ENCODE measurements at places on chromosomes 3 and 15. TPM values are rescaled to one million over a fixed set of nuclear protein-coding genes. Genes with fewer than 3 reads are reported as not detected.
A peak's percentile ranks its signal among the peaks of the same experiment; 100 is the strongest.

DNA sequence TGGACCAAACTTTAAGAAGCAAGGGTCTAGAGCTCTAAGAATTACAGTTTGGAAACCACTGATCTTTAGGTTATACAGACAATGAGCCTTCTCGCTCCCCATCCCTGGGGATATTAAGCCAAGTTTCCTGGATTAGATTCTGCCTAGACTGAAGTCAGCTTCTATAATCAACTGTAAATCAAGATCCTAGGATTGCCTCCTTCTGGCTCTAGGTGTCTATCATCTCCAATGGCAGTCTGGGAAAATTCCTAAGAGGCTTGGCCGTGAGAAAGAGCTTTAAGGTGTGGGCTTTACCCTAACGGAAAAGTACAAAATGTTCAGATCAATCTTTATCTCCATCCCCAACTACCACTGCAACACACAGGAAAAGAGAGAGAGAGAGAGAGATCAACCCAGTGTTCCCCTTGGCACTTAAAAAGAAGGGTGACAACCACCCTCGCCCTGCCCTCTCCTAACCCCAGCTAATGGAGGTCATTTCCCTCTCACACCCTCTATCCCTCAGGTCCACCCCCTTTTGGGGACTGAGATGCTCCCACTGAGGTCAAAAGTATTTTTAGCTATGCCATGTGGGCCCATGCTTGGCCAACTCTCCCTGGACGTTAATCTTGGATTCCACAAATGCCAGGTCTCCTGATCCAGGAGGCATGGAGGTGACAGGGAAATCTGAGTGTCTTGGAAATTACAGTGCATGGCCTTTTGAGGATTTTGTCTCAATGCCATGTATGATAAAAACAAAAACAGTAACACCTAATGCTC lies 202.8 kb upstream of the BCL6 start:
- no peak overlapping the region for H3K27ac ChIP-seq
- no peaks in the 10 kb centered on the region for H3K36me3 ChIP-seq
- H3K27me3 ChIP-seq: no peaks in the 10 kb centered on the region
- H3K4me1 ChIP-seq: peaks cover 7% of the 10 kb centered on the region
- H3K4me3 ChIP-seq: no peak overlapping the region
- DNase-seq: no peak

GRCh38 chr3:123602325-123602724 lies 17.5 kb upstream of the HACD2 start:
- H3K27me3 ChIP-seq: no peaks in the 10 kb centered on the region
- no peak overlapping the region for H3K4me3 ChIP-seq
- DNase-seq: no peak
- H3K27ac ChIP-seq: peak overlapping the region; percentile 74

DNA sequence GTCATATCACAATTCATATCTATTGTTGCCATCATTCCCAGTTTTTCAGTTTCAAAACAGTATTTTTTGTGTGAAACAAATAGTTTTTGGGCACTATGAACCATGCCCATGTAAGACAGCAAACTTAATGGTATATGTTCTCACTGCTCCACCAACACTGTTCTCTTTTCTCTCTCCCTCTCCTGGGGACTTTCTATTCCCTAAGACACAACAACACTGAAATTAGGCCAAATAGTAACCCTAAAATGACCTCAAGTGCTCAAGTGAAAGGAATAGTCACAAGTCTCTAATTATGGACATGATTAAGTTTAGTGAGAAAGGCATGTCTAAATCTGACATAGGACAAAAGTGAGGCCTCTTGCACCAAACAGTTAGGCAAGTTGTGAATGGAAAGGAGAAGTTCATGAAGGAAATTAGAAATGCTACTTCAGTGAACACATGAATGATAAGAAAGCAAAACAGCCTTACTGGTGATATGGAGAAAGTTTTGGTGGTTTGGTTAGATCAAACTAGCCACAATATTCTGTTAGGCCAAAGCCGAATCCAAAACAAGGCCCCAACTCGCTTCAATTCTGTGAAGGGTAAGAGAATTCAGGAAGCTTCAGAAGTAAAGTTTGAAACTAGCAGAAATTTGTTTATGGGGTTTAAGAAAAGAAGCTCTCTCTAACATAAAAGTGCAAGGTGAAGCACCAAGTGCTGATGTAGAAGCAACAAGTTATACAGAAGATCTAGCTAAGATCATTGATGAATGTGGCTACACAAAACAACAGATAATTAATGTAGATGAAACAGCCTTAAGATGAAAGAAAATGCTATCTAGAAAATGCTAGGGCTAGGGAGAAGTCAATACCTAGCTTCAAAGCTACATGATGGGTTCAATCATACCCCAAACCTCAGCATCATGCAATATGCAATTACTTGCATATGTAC lies 104.2 kb downstream of the CBLB start:
- H3K4me3 ChIP-seq: no peak overlapping the region
- H3K27ac ChIP-seq: no peak overlapping the region
- no peaks in the 10 kb centered on the region for H3K27me3 ChIP-seq
- DNase-seq: no peak
- no peaks in the 10 kb centered on the region for H3K4me1 ChIP-seq
- H3K36me3 ChIP-seq: peaks cover 17% of the 10 kb centered on the region

DNA sequence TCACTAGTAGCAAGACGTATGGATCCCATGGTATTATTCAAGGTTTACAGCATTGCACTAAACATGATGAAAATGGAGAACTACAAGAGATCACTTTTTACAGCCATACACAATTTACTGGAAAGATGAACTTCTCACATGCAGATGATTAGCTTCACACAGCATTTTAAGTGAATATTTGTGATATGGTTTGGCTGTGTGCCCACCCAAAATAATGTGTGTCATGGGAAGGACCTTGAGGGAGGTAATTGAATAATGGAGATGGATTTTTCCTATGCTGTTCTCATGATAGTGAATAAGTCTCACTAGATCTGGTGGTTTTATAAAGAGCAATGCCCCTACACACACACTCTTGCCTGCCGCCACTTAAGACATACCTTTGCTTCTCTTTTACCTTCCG lies 662.0 kb upstream of the CCDC54 start:
- H3K4me1 ChIP-seq: peaks cover 23% of the 10 kb centered on the region
- H3K27me3 ChIP-seq: no peaks in the 10 kb centered on the region
- no peaks in the 10 kb centered on the region for H3K36me3 ChIP-seq
- H3K4me3 ChIP-seq: no peak overlapping the region
- no peak for DNase-seq

GRCh38 chr3:37766797-37767776 lies 94.6 kb upstream of the CTDSPL start:
- no peak for DNase-seq
- no peak overlapping the region for H3K27ac ChIP-seq
- peaks cover 31% of the 10 kb centered on the region for H3K4me1 ChIP-seq
- H3K27me3 ChIP-seq: peaks cover 59% of the 10 kb centered on the region
- peaks cover 1% of the 10 kb centered on the region for H3K36me3 ChIP-seq
- H3K4me3 ChIP-seq: no peak overlapping the region

DNA sequence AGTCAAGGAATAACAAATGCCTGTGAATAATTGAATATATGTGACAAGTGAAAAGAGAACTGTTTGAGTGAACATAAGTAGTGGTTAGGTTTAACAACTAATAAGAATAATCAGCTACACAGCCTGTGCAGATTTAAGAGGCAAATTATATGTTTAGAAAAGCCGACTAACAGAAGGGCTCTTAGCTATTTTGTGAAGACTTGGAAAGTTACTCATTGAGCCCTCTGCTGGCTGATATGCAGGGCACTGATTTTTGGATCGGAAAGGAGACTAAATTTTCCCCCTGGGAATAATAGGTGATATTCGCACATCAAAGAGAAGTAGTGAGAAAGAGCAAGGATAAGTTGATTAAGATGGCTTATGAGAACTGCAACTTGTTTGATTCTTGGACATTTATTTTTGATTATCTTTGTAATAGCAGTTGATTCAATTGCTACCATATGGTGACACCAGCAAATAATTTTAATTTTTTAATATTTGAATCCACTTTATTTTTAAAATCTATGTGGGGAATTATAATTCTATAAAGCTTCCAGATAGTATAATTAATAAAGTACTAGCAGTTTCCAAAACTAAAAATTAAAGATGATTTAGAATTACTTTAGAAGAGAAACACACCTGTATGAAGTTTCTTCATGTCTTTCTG lies 156.2 kb downstream of the NLGN1 start:
- no peak overlapping the region for H3K4me3 ChIP-seq
- H3K36me3 ChIP-seq: no peaks in the 10 kb centered on the region
- no peak for DNase-seq
- H3K27me3 ChIP-seq: peaks cover 4% of the 10 kb centered on the region
- peaks cover 5% of the 10 kb centered on the region for H3K4me1 ChIP-seq

DNA sequence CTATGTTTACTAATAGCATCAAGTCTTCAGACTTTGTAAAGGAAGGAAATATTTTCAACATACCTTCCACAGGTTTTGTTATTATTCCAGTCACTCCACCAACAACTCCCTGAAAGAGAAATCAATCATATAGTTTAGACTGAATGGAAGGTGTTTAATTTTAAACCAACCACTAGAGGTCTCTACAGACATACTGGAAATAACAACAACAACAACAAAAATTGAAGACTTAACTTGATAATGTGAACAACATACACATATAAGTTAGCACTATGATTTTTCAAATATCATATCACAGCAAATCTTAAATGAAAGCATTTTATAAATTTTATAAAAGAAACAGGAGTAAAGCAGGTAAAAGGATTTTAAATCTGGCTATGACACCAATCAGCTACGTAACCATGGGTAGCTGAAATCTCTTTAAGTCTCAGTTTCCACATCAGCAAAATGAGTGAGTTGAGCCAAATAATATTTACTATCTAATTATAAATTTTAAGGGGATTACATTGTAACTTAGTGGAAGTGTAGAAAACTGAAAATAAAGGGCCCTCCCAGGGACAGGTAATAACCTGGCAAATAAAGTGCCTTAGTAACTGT lies 188.2 kb downstream of the VPS13C start:
- no peaks in the 10 kb centered on the region for H3K27me3 ChIP-seq
- H3K27ac ChIP-seq: no peak overlapping the region
- H3K4me1 ChIP-seq: no peaks in the 10 kb centered on the region
- no peak overlapping the region for H3K4me3 ChIP-seq
- no peak for DNase-seq
- H3K36me3 ChIP-seq: peaks cover 15% of the 10 kb centered on the region

- peaks cover 6% of the 10 kb centered on the region for H3K36me3 ChIP-seq
- no peaks in the 10 kb centered on the region for H3K27me3 ChIP-seq
- peaks cover 24% of the 10 kb centered on the region for H3K4me1 ChIP-seq
- no peak overlapping the region for H3K4me3 ChIP-seq
- no peak for DNase-seq
Measured at GRCh38 chr3:110564674-110565073, 506.9 kb upstream of the NECTIN3 start.

DNA sequence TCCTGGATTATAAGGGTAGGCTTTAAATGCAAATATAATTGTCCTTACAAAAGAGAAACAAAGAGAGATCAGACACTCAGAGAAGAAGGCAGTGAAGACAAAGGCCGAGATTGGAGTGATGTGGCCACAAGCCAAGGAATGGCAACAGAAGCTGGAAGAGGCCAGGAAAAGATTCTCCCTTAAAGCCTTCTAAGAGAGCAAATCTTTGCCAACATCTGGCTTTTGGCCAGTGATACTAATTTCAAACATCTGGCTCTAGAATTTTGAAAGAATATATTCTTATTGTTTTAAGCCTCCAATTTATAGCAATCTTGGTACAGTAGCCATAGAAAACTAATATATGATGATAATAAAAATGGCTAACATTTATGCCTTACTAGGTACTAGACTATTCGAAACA lies 615.8 kb upstream of the ZNF385D start:
- H3K36me3 ChIP-seq: no peaks in the 10 kb centered on the region
- DNase-seq: no peak
- peaks cover 6% of the 10 kb centered on the region for H3K4me1 ChIP-seq
- no peak overlapping the region for H3K27ac ChIP-seq

GRCh38 chr15:88106074-88106473 lies 150.5 kb downstream of the NTRK3 start:
- H3K27me3 ChIP-seq: no peaks in the 10 kb centered on the region
- no peak overlapping the region for H3K27ac ChIP-seq
- H3K4me3 ChIP-seq: no peak overlapping the region
- DNase-seq: no peak

DNA sequence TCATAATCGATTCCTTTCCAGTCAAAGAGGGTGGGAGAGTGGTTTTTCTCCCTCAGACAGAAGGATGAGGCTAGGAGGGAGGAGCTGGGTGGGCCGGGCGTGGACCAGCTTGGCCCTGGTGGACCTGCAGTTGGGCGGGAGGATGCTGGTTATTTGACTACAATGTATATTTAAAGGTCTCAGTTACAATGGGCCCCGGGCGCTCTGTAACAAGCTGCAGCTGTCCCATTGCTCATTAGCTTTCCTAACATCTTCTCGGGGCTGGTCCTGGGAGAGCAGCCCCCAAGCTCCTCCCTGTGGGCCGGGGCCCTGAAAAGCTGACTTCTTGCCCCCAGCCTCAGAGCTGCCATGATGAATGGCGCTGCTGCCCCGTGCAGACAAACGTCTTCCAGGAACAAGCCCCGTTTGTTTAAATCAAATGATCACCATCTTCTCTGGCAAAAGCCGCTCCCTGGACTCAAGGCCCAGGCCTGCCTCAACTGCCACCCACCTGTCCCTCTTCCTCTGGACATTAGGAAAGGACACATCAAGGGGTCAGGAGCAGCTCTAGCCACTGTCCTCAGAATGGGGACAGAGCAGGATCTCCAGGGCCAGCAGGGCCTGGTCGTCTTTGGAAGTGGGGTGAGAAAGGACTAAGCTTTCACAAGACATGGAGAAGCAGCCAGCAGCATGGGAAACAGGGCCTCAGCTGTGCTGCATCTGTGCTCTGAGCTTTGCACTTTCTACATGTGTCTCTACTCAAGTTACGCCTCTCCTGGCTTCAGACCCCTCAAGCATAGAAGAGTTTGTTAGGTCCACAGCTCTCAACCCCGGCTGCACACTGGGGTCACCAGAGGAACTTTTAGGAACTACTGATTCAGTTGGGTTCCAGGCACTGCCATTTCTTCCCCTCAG lies 38.6 kb downstream of the MAGEF1 start:
- H3K36me3 ChIP-seq: no peaks in the 10 kb centered on the region
- no peak overlapping the region for H3K27ac ChIP-seq
- DNase-seq: no peak
- H3K27me3 ChIP-seq: peaks cover 19% of the 10 kb centered on the region
- H3K4me1 ChIP-seq: peaks cover 8% of the 10 kb centered on the region

DNA sequence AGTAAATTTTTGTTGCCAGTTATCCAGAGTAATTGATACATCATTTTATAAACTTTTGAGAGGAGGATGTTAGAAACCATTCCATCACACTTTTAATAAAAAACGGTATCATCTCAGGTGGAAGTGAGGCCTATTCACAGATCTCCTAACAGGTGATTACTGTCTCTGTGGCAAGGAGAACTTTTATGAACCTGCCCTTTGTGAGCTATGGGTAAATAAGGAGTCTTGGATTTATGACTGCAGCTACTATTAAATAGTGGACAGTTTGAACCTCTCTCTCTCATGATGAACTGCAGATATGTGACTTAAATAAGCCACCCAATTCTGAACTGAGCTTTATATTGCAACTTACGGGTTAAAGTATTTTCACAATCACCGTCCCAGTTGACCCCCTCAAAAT lies 45.7 kb downstream of the ZFAND6 start:
- peaks cover 1% of the 10 kb centered on the region for H3K36me3 ChIP-seq
- H3K27me3 ChIP-seq: no peaks in the 10 kb centered on the region
- DNase-seq: no peak
- H3K4me1 ChIP-seq: peaks cover 11% of the 10 kb centered on the region

Gene STRIT1
- total RNA-seq: not detected

Gene IL17RE
- total RNA-seq: 1.6 TPM

Gene SSR3
- total RNA-seq: 395 TPM

Gene MME
- total RNA-seq: 1.7 TPM

Gene FXR1
- 118 TPM for total RNA-seq

Gene EPHA6
- total RNA-seq: 0.62 TPM

Gene KLHL40
- total RNA-seq: not detected

Gene GRAMD1C
- total RNA-seq: 2.3 TPM

Gene CYP8B1
- not detected for total RNA-seq

Gene RHOV
- total RNA-seq: 0.12 TPM
